DMS 273 treated with DMSO at 0.1 percent for 48 hours (cell line): ENCODE measurements at places on chromosomes 13 and 19.

DNA sequence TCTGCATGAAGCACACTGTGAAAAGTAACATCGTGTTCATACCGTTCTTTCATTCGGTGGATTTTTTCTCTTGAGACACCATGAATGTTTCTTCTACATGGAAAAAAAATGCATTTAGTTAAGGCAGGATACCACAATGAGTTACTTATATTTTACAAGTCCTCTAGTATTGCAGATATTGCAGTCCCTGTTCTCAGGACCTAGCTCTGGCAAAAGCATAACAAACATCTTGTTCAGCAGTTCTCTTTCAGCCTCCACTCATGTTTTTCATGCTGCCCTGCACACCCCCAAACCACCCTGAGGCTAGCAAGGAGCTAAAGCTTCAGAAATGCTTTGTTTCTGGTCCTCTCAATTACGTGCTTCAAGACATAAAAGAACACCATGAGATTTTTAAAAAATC is 24.8 kb downstream of the N4BP2L1 start:
- DNase-seq, result no peak

GRCh38 chr13:49776871-49777270 is 15.6 kb downstream of the KPNA3 start:
- no peak for DNase-seq

GRCh38 chr13:111114362-111115060 is 599 bp upstream of the ARHGEF7 start:
- no peak for DNase-seq

DNA sequence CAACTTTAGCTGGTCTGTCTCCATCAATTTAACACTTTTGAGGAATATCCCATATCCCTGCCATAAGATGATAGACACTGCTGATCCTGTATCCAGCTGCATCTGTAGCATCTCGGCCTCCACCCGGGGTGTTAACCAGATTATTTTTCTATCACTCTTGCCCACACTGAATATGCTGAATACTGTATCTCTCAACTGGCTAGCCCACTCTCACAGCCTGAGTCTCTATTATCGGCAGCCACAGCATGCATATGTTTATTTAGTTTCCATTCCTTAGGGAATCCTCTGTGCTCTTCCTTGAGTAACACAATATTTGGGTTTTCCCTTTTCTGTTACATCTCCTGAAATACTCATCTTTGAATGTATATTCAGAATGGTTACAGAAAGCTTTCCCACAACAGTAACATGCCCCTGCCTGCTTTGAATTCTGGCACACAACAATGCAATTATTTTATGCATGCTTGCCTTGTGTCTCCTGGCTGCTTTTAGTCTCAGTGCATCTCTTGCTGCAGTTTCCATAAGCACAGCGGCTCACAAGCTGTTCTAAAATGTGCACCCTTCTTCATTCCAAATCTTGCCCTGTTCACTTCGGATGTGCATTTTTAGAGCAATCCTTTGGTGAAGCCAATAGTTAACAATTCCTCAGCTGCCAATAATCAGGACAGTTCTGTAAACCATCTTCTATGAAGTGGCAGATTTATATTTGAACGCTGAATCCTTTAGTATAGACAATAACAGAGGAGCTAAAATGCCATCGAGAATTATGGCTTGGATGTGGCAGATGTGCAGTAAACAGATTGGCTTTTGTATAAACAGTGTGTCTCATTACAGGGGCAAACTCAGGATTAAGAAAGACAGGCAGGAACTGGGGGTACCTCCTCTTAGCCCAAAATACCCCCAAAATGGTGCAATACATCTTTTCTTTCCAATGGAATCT is 261.9 kb upstream of the SOX21 start:
- no peak for DNase-seq

GRCh38 chr19:12953799-12954611 is 3.0 kb downstream of the GADD45GIP1 start:
- DNase-seq, result peak; percentile 85

GRCh38 chr19:5823579-5824281 is 15.8 kb downstream of the FUT6 start:
- DNase-seq, result no peak

GRCh38 chr13:98977568-98978265 is at the start of gene DOCK9:
Gene DOCK9 (minus strand): TSS chr13:98978064. CDS start chr13:98977909, 155 bp downstream.
- DNase-seq, result no peak

DNA sequence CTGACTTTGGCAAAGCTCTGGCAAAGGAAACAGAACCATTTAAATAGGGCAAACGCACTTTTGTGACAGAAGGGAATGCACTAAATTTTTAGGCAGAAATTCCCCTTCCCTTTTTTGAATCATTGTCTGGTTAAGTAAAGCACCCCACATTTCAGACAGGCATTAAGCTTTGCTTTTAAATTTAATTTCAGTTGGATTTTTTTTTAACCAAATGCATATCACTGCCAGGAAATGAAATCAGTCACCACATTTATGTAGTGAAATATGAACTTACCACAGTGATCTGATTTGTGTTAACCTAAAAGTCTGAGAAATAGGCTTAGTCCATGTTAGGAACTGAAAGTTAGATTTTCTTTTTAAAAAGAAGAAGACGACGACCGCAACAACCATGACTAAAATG is 10.8 kb downstream of the GPR183 start:
- DNase-seq, result no peak

DNA sequence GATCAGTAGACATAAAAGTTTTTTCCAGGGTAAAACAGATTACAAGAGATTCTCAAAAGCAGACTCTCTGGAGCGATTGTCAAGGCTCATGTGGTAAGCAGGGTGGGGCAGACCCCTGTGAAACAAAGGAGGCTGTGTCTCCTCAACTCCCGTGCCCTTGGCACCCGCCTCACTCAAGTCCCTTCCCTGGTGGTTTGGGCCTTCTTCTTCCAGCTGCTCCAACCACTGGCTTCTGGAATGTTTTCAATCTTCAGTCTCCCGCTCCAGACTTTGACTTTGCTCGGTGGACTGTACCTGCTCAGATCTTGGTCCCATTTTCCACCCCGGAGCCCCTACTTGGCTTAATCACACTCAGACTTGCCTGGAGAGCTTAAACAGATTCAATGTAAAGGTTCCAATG is 74.8 kb upstream of the STK24 start:
- DNase-seq, result no peak

DNA sequence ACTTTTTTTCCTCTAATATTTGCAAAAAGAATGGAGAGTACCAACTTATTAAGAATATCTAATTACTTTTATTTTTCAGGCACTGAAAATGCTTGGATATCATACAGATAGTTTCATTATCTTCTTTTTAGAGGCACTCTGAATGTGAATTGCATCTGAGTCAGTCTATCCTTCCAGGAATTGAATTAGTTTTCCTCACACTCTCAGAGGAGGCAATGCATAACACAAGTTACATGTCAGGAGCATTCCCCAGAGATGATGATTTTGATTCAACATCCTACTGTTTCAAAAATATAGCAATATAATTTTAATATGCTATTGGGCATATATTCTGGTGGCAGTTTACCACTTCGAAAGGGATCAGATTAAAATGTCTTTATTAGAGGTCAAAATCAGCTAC is 1315.4 kb downstream of the PCDH9 start:
- DNase-seq, result no peak

GRCh38 chr19:30332445-30333234 is 39.5 kb upstream of the ZNF536 start:
- DNase-seq, result no peak

GRCh38 chr19:30448386-30449077 is 76.3 kb downstream of the ZNF536 start:
- DNase-seq, result no peak

GRCh38 chr19:16589917-16590316 is 17.7 kb upstream of the SLC35E1 start:
- no peak for DNase-seq

GRCh38 chr13:31051999-31052398 is 109.7 kb downstream of the HSPH1 start:
- no peak for DNase-seq

DNA sequence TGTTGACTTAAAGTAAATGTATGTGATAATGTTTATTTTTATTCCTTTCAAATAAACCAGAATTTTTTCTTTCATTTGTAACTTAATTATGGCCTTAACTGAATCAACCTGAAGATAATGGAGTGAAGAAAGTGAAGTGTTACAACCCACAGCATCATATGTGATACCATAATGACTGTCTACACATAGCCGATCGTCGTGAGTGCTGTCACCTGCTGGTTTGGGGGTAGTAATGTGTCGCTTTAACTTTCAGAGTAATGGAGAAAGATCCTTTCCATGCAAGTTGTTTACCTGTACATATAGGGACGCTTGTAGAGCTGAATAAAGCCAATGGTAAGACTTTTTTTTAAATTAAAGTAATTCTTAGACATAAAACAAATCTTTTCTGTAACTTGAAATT is 9.9 kb downstream of the CDC16 start:
- no peak for DNase-seq
